ENCODE measurements at places on chromosomes 3 and 15.
A peak's percentile ranks its signal among the peaks of the same experiment; 100 is the strongest.

GRCh38 chr3:15634671-15635070 is 33.1 kb downstream of the BTD start:
- DNase-seq: no peak

- DNase-seq: no peak
These were observed 84.4 kb downstream of the LARS2 start for GRCh38 chr3:45472795-45473194.

DNA sequence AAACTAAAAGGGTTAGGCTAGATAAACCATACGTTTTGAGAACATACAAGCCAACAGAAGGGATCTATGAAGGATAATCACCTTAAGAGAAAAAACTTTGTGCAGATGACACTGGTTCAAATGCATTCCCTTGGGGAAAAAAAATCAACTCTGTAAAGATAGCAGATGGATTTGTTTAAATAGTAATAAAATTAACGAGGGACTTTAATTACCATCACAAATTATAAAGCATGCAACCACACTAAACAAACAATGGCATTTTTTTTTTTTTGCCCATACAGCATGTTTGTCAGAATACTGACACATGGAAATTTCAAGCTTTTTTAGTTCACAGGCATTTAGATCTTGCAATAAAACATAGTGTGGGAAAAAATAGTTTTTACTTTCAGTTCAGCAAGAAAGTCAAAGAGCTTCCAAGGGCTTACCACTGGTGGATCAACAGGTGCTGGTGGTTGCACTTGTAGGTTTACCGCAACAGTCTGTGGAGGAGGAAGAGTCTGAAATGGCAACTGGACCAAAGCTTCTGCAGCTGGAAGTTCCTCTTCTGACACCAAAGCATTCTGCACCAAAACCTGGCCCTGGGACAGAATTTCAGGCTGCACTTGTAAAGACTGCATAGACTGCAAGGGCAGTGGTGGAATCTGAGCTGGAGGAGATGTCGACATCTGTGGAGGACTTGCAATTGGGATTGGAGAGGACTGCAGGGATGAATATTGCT is 53.1 kb downstream of the PHC3 start:
- no peak for DNase-seq

- no peak for DNase-seq
These were observed 132.5 kb downstream of the MYRIP start for GRCh38 chr3:39941931-39942330.

DNA sequence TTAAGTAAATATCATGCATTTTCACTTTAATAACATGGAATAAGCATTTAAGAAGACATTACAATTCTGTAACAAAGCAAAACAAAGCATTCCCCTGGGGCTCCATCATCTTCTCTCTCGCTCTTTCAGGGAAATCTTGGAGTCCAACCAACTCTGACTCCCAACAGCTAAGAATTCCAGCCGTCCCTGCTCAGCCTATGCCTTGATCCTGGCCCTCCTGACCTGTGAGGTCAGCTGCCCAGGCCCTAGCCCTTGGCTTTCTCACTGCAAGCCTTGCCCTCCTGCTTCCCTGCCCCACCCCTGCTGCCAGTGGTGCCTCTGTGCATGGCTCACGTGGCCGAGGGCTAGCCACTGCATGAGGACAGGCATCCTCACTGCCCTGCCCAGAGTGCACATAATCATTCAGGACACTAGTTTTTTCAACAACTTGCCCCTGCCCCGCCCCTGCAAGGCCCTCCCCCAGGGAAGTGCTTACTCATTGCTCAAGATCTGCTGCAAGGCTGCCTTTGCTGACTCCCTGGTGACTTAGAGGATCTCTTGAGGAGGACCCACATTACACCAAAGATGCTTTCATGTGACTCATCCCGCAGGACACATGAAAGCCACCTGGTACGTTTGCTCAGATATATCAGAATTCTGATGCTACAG is 37.6 kb downstream of the MTMR10 start:
- no peak for DNase-seq

GRCh38 chr15:76139368-76140073 is 79.7 kb downstream of the TMEM266 start:
- peak; percentile 83 for DNase-seq

GRCh38 chr3:116118475-116119169 is 326.7 kb downstream of the LSAMP start:
- no peak for DNase-seq

GRCh38 chr3:100173961-100174360 is 59.7 kb upstream of the FILIP1L start:
- no peak for DNase-seq

DNA sequence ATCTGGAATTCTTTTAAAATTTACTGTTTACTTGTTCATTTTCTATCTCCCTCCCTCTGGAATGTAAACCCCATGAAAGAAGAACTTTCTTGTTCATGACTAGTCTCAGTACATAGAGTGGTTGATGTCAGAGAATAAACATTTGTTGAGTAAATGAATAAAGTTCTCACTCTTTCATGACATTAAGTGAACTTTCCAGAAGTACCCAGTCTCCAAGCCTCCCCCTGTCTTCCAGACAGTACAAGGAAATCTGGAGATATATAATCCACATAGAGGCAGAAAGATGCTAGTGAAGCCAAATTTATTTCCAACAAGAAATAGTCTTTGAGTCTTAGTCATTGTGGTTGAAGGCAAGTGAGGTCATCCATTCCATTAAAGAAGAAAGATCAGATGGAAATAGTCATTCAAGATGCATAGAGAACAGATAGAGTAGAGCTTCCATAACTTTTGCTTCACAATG is 71.5 kb upstream of the GALNT15 start:
- DNase-seq: no peak

DNA sequence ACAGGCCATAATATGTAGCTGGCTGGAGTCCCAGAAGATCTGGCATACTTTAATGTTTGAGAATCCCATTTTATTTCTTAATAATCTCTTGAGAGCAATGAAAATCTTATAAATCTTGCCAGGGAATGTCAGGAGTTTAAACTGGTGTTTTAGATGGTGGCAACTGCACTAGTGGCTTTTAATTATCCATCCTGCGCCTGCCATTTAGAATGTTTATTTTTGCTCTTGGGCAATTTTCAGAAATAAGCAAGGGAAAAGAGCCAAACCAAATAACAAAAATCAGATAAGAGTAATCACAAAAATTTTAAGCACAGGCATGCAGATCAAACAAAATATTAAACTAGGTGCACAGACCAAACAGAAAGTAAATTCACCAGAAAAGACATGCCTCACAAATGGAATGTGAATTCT is 41.9 kb upstream of the UBP1 start:
- no peak for DNase-seq

- DNase-seq: no peak
These were observed 54.7 kb upstream of the TRAK1 start for GRCh38 chr3:42036483-42036823.

DNA sequence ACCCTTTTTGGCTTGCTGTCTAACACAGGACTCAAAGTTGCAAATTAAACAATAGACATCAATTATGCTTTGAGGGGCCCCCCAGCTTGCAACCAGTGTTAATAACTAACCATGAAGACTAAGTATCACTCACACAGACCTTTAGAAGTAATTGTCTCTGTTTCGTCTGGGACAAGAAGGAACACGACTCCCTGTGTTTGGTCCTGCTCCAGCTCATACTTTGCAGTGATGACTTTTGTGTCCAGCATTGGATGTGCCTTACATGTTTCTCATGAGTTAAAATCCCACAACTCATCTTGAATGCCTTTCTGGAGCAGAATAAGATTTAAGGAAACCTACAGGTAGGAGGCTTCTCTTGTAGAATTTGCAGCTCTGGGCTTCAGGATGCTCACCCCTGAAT is 53.1 kb downstream of the GMNC start:
- no peak for DNase-seq

DNA sequence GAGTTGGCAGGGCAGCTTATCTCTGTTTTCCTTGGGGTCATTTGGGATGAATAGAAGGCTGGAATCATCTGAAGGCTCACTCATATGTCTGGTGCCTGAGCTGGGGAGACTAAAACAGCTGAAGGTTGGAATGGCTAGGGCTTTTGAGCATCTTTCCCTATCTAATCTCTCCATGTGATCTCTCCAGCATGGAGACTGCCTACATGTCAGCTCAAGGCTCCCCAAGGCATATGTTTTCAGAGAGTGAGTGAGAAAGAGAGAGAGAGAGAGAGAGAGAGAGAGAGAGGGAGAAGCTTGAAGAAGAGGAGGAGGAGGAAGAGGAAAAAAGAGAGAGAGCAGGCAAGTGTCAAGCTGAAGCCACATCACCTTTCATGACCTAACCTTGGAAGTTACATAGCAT is 143.4 kb downstream of the EBLN2 start:
- no peak for DNase-seq

DNA sequence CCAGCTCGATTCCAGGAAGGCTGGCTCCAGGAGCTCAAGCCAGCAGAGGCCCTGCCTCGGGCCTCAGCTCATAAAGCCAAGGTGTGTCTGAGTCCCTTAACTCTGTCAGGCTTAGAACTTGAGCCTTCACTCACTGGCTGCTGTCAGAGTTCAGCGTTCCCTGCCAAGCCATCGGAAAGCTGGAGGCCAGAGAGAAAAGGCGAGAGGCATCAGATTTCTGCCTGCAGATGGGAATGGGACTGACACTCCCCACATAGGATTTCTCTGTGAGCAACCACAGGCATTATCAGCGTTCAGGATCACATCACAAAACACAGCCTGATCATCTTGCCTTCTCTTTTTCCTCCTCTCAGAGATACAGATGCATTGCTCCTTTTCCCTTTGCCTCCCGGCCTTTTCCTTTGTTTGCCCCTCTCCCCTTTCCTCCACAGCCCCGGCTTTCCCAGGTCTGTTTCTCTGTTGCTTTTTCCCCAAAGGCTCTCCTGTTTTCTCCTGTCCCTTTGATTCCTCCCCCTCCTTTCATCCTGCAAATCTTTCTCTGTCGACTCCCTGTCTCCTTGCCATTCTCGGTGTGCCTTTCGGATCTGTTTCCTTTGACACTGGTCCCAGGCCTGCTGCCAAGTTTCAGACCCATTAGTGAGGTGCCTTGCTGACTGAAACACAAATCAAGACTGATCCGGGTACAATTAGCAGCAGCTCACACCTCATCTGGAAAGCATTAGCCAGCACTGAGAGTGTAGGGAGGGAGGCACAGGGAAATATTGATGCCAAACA is 44.5 kb upstream of the BOC start:
- DNase-seq: no peak

DNA sequence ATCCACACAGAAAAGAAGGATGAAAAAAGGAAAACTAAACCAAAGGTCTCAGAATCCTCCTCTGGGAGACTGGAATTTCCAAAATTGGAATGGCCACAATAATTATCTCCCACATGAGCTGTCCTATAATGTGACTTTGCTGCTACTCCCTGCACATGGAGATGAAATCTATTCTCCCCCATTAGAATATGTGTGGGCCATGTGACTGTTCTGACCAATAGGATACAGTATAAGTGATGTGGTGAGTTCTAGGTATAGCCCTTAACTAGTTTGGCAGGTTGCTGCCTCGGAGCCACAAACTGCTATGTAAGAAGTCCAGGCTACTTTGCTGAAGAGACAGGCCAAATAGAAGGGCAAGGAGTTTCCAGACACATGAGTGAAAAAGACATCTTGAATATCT is 5.2 kb downstream of the TRIM59 start:
- DNase-seq: no peak

DNA sequence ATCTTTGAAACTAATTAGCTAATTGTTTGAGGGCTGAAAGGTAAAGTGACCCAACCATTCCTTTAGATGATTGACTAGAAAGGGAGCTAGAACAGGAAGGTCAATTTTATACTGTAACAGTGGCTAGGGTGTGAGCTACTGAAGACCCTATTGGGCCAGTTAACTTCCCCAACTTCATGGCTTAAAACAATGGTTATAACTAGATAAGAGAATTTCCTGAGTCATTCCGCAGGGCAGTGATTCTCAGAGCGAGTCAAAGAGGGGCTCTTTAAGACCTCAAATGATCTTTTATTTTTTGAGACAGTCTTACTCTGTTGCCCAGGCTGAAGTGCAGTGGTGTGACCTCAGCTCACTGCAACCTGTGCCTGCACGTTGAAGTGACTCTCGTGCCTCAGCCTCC is 33.7 kb upstream of the TTBK2 start:
- no peak for DNase-seq

DNA sequence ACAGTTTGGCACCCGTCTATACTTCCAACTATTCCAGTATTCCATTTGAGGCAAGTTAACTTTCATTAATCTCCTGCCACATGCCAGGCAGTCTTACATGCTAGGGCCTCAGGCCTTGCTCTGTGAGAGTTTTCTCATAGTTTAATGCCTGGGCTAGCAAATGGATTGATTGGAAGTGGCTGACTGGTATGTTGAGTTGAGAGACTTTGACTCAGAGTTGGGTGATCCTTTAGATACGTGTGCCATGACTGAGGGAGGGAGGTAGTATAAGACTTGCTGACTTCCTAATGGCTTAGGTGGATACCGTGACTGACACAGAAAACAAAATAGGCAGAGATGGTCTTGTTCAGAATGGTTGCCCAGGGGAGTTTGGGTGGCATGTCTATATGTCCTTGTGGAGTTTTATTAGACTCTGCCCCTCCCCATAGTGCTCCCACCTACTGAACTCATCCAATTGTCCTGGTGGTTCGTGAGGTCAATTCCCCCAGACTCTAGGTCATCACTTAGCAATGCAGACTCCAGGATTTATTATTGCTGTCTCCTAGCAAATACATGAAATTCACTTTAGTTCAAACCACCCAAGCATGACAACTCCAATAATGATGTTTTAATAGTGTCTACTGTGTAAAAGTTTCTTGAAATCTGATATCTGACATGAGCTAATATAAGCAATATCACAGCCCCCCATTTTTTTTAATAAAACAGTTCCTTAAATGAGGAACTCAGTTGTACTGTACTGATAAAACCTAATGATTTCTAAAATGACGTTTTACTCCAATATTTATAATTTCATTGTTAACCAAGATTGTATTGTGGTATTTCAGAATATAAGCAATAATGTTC is 413.9 kb upstream of the MDFIC2 start:
- no peak for DNase-seq

DNA sequence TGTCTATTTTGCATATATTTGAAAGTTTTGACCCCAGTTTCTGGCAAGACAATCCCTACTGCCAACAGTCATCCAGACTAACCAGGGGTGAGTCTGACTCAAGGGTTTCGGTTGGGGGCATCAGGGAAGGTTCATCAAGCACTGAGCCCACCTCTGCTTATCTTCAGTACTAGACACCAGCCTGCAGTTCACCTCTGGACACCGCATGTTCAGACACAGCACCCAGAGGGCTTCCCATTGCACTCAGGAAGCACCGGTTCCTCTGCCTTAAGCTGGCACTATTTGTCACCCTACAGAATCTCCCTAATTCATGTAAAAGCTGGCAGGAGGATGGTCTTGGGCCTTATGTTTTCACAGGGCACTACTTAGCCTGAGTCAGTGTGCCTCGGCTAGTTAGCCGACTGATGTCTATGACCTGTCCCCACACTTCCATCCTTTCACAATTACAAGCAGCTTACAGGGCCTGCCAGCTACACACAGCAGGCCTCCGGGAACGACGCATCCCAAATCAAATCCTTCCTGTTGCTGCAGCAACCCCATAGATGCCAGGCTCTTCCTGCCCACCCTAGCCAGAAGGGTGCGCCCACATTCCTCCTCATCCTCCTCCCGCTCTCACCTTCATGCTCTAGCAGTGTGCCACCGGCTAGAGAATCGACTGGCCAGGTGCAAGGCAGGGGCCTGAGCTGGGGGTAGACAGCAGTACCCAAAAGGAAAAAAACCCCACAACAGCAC is 52.5 kb downstream of the SH3BP5 start:
- no peak for DNase-seq

GRCh38 chr3:185837414-185837813 is 12.6 kb upstream of the IGF2BP2 start:
- no peak for DNase-seq

All from KG1 (cell line).